Activated T-helper 1 cell treated with anti-CD3 and anti-CD28 coated beads, Interleukin-12 subunit alpha, Interleukin-12 subunit beta, Interleukin-2, Interleukin-4 antibody, amounts not matched to agents 30 ng/mL and 10 ng/mL and 1 ng/mL, durations not matched to agents 14 hours and 24 hours and 36 hours (primary cell): ENCODE measurements at places on chromosomes 16 and 17.

DNA sequence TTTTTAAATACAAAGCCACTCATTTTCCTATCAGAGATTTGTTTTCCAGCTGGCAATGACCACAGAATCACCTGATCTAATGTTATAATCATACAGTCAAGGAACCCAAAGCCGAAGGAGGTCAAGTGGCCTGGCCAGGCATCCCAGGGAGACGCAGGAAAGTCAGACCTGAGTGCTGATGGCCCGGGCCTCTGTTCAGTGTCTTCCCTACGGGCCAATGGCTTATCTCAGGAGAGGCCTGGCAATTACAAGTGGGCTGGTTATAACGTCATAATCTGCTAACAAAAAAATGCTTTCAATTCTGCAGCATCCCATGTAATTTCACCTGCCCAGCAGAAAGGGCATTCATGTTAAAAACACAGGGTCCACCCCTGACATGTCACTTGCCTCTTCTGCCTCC, 43.5 kb downstream of the ARHGAP17 start:
- no peak for DNase-seq

DNA sequence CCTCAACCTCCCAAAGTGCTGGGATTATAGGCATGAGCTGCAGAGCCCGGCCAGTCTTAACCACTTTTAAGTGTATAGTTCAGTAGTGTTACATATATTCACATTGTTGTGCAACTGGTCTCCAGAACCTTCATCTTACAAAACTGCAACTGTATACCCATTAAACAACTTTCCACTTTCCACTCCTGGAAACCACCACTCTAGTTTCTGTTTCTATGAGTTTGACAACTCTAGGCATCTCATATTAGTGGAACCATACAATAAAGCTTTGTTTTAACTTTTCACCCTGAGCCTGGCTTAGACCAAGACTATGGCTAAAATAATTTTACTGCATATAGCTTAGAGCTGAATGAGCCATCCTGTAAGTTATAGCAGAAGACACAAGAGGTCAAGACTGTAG, 108.0 kb upstream of the GOT2 start:
- no peak for DNase-seq

- no peak for DNase-seq
Observed at GRCh38 chr16:17585449-17586074, 114.8 kb upstream of the XYLT1 start.

GRCh38 chr17:81833921-81834830, 674 bp downstream of the PPP1R27 start:
- no peak for DNase-seq

- DNase-seq: no peak
Observed at GRCh38 chr17:58679263-58680037, 12.4 kb downstream of the TEX14 start.

- DNase-seq: peak; percentile 63
Observed at GRCh38 chr16:69761983-69762813, at the start of gene WWP2. TSS of gene WWP2 (plus strand) at chr16:69762332. CDS start at chr16:69787011, 24,679 bp downstream.

DNA sequence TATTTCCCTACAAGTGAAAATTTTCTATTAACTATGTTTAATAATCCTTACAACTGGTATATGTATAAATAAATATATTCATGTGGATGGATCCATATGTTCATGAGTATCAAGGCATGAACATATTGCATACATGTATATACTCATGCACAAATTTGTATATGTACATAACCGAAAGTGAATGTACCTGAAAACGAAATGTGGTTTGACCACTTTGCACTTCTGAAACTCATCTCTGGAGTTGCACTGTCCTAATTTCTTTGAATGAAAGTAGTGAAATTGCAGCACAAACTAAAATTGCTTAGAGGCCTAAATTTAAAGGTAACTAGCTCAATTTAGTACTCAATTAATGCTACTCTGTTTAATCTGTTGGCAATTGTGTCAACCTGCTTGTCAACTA, 27.4 kb upstream of the GNAO1 start:
- no peak for DNase-seq

GRCh38 chr17:75845933-75846691, 1.9 kb upstream of the UNC13D start:
- DNase-seq: no peak
